AG10803 (cell line): ENCODE measurements at places on chromosomes 5 and 9.

GRCh38 chr5:152560512-152561137 lies 155.5 kb upstream of the NMUR2 start:
- peak; percentile 66 for DNase-seq

DNA sequence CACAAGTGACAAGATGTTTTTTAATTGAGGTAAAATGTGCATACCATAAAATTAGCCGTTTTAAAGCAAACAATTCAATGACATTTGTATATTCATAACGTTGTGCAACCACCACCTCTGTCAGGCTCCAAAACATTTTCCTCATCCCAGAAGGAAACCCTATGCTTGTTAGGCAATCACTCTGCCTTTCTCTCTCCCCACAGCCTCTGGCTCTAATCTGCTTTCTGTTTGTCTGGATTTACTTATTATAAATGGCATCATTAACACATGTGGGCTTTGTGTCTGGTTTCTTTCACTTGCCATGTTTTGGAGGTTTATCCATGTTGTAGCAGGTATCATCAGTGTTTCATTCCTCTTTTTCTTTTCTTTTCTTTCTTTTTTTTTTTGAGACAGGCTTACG lies 1.4 kb upstream of the N4BP3 start:
- DNase-seq: peak; percentile 77

- DNase-seq: peak; percentile 36
Measured at GRCh38 chr5:32276173-32276853, 36.4 kb downstream of the MTMR12 start.

DNA sequence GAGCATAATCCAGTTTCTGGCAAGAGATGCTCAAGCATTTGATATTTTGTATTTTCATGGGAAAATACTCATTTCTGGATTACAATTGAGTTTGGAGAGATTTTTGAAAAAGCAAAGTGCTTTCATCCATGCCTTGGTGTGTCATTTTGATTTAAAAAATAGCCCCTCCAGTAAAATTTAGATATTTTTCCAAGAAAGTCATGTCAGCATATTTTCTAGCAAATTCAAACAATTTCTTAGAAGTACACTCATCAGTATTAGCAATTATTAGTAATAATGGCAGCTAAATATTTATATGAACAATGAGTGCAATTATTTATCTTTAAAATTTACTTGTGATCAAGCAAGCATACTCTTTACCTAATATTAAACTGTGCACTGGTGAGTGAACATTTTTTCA lies 102.2 kb upstream of the TMEM161B start:
- no peak for DNase-seq

- DNase-seq: no peak
Measured at GRCh38 chr9:121201045-121201737, 478 bp downstream of the RAB14 start.

- peak; percentile 91 for DNase-seq
Measured at GRCh38 chr5:123819833-123820232, 307.9 kb downstream of the CSNK1G3 start.

DNA sequence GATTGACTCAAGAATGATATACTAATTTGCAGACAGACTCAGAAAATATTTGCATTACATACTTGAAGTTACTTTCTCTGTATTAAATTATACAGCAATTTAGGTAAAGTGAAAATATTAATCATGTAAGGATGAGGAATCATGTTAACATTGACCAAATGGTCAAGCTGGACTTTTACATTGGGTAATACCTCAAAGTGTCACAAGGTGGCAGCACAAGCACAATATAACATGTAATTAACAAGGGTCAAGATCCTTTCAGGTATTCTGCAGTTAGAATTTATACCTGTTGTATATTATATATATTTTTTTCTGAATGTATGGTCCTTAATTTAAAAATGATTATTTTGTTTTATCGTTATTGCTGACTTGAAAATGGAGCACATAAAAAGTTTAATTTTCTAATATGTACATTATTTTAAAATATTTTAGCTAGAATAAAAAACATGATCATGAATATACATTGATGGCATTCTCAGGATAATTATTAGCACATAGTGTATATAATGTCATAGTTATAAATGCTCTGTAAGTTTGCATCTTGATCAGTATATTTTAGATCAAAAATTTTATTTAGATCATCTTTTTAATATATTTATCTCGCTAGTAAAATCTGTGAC lies 8.6 kb downstream of the HAPLN1 start:
- DNase-seq: peak; percentile 36

DNA sequence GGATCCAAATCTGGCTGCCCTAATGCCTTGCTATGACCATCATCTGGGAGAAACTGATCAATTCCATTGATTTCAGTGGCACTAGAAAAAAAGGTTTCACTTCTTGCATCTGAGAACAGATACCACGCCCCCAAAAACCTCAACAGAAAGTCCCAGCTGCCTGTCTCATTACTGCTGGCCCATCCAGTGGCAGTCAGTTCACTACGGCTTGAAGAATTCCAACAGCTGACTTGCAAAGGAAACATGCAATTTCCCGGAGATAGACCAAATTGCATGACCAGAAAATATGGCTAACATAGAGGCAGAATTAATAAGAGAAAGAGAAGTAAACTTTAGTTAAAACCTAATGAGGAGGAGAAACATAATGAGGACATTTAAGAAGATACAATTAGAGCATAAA lies 48.6 kb downstream of the UGCG start:
- peak; percentile 89 for DNase-seq

DNA sequence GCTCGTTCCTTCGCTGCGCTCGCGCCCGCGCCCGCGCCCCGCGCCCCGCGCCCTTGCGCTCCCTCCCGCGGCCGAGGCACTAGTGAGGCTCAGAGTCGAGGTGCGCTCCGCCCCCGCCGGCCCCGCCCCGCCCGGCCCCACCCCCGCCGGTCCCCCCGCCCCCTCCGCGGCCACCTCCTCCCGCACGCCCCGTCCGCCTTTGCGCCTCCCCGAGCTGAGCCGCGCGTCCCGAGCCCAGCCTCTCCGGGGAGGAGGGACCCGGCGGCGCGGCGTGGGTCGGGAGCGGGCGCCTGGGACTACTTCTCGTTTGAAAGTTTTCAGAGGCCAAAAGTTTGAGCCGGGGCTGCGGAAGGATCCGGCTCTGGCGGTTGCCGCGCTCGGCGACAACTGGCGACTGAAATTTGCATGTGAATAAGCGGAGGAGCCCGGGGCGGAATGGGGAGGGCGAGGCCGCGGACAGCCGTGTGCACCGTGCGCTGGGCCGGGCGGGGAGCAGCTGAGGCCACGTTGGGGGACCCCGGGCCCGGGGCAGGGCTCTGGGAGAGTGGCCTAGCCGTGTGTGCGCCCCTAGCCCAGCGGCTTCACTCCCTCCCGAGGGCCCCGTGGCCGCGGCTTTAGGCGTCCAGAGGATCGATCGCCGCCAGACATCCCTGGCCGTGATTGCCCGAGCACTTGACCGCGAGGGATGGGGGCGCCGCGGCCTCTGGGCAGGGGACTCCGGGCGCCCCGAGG lies at the start of gene NOTCH1:
Gene NOTCH1, minus strand, starts transcription at position 84 of the 732 bp plus-strand sequence. CDS start 262 bp downstream, outside the sequence.
- peak; percentile 94 for DNase-seq

GRCh38 chr5:168311061-168311566 lies 19.7 kb downstream of the WWC1 start:
- no peak for DNase-seq

DNA sequence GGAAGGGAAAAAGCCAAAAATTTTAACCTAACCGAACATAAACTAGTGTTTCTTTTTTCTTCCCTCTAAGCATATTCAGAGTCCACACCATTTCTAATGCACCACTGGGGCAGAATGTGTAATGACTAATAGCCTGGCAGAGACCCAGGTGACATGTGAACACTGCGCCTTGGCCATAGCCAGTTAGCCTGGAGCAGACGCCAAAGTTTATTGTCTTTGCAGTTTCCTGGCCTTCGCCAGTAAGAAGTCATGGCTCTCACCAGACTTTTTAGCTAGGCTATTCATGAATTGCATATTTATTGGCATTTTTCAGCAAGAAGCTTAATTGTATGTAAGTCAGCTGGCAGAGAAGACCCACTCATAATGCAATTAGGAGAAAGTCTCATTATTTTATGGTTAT lies 182.8 kb upstream of the SLC27A6 start:
- peak; percentile 13 for DNase-seq

GRCh38 chr9:134348404-134349155 lies 22.3 kb downstream of the RXRA start:
- DNase-seq: no peak

- DNase-seq: no peak
Measured at GRCh38 chr9:92516521-92516920, 19.3 kb downstream of the ECM2 start.

DNA sequence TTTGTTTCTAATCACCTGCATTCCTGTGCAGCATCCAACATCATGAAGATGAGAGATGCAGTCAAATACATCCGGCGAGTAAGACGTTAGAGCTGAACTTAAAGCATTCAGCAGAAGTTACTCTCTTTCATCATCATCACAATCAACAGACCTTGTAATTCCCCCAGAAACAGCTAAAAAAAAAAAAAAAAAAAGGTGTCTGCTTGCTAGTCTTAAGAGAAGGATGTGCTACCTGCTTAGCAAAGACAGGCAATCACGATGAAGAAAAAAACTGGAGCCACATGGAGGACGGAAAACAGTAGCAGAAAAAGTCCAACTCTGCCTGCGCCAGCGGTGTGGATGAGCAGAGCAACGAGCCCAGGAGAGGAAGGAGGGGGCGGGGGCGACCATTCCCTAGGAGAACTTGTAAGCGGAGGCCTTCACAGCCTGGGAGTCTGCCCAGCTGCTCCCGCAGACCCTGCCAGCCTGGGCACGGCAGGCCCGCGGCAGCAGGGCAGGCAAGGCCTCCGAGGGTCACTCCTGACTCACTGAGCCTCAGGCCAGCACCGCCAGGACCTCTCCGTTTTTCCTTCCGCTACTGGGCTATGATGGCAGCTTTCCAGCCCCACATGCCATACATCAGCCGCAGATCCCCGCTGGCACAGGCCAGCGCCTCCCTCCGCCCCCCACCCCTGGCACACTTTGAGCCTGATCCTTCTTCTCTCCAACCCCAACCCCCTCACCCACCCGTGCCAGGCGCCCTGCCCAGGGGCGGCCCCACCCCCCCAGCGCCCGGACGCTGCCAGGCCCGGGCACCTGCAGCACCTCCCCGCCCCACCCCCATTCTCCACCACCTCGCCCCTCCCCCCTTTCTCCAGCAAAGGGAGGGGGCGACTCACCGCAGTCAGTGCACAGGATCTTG lies 1.4 kb downstream of the NRG2 start:
- peak; percentile 48 for DNase-seq

DNA sequence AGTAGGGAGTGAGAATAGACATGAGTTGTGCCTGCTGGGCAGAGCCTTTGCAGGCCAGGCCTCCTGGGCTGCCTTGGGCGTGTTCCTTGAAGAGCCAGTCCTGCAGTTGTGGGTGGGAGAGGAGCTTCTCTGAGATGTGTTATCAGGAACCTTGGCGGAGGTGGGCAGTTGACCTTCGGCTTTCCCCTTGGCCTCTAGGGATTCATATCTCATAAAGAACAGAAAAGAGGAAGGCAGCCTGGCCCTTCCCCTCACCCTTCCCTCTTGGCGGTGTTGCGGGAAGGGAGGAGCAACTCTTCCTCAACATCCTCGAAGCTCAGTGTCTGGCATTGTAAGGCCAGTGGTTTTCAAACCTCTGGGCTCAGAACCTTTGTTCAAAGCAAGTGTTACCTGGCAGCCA lies 59.2 kb downstream of the DAPK1 start:
- DNase-seq: no peak

DNA sequence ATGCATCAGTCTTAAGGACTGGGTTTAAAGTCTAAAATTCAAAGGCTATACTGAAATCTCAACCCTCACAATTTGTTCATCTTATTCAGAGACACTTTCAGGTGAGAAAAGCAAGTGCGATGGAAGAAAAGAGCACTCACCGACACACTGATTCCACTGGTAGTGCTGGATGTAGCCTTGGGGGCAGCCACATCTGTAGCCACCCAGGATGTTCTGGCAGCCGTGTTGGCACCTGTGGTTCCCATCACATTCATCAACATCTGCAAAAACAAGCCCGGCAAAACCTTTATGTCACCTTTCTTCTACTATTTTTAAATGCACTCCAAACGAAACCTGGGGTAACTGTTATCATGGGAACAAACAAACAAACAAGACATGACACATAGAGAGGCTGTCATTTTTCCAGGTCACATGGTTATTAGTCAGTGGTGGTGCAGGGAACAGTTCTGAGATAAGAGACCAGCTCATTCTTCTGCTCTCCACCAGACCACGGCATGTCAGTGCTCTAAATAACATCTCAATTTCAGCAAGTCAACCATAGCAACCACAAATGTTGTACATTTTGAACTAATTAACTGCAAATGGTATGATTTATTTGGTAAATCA lies 188.4 kb downstream of the SLC12A2 start:
- peak; percentile 15 for DNase-seq

- DNase-seq: peak; percentile 59
Measured at GRCh38 chr5:180807654-180808414, 5.2 kb upstream of the MGAT1 start.

GRCh38 chr5:111198281-111198966 lies 25.8 kb upstream of the CAMK4 start:
- DNase-seq: no peak

DNA sequence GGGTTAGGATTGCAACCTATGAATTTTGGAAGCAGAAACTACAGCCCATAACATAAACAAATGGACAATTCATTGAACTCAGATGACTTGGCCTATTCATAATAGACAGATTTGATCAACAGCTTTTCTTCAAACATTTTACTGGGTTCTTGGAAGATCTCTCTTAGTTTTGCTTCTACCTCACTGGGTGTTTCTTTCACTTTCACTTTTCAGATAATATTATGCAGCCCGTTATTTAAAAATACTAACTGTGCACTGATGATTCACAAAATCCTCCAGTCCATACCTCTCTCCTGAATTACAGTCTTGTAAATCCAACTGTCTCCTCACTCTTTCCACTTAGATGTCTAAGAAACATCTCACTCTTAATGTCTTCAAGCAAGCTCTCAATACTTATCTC lies 183.5 kb upstream of the IRX1 start:
- no peak for DNase-seq

GRCh38 chr9:36018129-36018528 lies 18.6 kb upstream of the RECK start:
- DNase-seq: no peak

- DNase-seq: no peak
Measured at GRCh38 chr9:115764645-115765044, 388.9 kb upstream of the PAPPA start.

- no peak for DNase-seq
Measured at GRCh38 chr9:117938086-117938485, 233.9 kb downstream of the TLR4 start.

DNA sequence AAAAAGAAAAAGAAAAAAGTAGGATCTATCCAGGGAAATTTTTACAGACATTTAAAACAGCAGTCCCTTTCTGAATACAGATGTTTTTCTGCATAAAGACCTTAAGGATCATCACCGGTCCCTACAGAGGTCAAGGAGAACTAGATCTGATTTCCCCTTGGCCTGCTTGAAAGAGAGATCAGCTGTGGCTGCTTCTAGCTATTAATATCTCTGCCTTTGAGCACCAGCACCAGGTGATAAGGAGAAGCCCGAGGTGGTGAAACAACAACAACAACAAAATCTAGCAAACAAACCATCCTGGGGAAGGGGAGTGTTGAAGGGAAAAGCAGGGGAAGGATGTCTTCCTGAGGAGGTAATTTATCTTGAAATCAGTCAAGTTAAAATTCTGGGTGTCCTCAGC lies 42.1 kb downstream of the ZNF366 start:
- no peak for DNase-seq
